GM19239 (cell line): ENCODE measurements at places on chromosomes 12 and 14.

GRCh38 chr14:101333335-101334280 is 227.7 kb upstream of the DIO3 start:
- DNase-seq, result no peak

GRCh38 chr14:89240414-89240813 is 176.6 kb downstream of the FOXN3 start:
- no peak for DNase-seq

DNA sequence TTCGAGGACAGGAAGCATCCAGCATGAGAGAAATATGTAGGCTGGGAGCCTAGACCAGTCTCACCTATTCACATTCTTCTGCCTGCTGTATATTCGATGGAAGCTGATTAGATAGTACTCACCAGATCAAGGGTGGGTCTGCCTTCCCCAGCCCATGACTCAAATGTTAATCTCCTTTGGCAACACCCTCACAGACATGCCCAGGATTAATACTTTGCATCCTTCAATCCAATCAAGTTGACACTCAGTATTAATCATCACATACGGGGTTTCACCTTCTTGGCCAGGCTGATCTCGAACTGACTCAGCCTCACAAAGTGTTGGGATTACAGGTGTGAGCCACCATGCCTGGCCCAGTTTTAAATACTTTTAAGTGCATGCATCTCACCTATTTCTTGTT is 30.5 kb upstream of the SLC10A1 start:
- DNase-seq, result no peak

GRCh38 chr12:82645414-82645813 is 41.3 kb upstream of the TMTC2 start:
- DNase-seq, result no peak

GRCh38 chr14:51816031-51816430 is 44.4 kb upstream of the GNG2 start:
- no peak for DNase-seq

DNA sequence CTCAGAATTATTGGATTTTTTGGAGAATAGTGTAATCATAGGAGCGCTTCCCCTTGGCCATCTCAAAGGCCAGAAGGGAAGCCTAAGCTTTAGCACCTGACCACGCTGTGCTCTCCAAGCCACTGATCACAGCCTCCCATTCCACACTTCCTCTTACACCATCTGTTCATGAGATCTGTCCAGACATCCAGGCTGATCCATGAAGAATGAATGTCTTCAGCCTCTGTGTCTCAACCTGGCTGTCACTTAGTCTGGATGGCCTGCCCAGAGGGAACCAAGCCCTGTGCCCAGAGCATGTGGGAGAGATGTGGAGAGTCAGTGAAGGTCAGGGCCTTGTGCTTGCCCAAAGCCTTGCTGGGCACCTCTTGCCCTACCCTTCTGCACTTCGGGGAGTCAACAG is 40.5 kb downstream of the TSPAN11 start:
- DNase-seq, result no peak

DNA sequence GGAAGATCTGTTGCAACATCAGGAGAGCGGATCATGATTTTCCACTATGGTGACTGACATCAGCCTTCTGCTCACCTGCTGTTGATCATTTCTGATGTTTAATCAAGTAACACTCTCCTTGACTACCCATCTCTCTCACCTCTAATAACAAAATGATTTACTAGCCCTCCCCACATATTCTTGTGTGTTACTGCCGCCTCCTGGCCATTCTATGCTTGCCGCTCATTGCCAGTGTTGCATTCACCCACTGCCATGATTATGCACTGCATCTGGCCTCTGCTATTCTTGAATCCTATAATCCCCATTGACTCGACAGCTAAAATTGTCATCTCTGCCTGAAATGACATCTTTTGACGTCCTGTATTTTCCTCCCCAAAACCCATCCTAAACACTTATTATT is 113.8 kb downstream of the RERGL start:
- no peak for DNase-seq

GRCh38 chr14:40113671-40114070 is 681.4 kb upstream of the FBXO33 start:
- DNase-seq, result no peak

DNA sequence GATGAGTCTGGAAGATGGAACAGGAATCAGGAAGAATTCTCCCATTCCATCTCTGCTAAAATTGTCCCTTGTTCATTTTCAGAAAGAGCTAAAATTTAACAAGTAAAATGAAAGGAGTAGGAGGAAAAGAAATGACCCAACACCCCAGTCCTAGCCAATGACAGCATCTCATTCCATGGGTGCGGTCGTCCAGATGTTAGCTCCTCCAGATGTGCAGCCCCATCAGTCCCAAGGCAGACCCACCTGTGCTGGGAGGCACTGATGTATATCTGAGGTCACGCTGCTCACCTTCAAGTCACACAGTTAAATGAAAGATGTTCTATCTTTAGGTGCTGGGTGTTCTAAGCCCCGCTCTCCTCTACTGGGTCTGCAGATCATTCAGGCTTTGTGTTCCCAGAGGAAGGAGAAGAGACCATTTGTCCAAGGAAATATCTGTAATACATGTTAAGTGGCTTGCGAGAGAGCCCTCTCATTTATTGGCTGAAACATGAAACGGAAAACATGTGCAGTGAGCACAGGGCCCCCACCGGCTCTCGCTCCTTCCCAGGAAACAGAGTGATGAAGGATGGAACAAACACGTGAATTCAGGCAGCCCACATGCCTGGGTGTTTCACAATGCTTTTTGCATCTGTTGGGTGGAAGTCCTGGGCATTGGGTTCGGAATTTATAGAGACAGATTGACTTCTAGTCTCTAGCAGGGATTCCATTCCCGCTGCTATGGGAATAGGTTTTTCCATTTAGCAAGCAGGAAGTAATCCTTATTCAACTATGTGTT is 294.6 kb downstream of the NUAK1 start:
- DNase-seq, result no peak

GRCh38 chr12:49057888-49058287 is 2.7 kb downstream of the KMT2D start:
- no peak for DNase-seq

- no peak for DNase-seq
Observed at GRCh38 chr14:71856199-71856919, 75.9 kb upstream of the RGS6 start.

DNA sequence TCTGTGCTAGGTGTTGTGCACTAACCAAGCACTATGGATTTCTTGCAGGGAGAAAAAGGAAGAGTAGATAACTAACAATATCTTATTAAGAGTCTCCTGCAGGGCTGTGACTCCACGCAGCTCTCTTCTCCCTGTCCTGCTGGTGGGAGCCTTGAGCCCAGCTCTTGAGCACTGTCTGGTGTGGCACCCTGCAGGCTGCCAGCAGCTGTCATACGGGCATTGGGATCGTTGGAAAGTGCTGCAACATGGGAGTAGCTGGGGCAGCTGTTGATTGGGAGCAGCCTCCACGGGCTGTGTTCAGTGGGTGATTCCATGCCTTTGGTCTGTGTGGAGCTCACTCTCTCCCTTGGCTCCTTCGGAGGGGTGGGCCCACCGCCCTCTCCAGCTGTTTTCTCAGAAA is 125.3 kb downstream of the FBXL14 start:
- DNase-seq, result no peak

DNA sequence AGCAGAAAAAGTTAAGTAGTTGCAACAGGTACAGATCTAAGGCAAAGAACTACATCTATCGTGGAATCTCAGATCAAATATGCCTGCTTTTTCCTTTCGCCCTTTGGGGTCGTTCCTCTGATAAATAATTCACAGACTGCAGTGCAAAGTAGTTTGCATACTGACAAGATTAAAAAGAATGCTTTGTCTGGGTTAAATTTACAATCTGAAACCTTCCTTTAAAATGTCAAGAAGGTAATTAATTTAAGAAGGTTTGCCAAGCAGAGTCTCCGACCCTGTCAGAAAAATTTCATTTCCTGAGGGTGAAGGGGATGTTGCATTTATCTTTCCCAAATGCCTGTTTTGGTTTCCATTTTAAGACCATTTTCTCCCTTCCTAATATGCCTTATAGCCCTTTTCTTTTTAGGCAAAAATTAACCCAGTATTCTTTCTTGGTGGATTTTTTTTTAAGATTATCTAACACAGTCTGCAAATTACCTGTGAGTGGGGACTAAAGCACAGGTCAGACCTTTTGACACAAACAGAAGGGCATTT is 406.9 kb downstream of the LRIG3 start:
- DNase-seq, result no peak

GRCh38 chr14:104547310-104547997 is 32.1 kb upstream of the C14orf180 start:
- no peak for DNase-seq

DNA sequence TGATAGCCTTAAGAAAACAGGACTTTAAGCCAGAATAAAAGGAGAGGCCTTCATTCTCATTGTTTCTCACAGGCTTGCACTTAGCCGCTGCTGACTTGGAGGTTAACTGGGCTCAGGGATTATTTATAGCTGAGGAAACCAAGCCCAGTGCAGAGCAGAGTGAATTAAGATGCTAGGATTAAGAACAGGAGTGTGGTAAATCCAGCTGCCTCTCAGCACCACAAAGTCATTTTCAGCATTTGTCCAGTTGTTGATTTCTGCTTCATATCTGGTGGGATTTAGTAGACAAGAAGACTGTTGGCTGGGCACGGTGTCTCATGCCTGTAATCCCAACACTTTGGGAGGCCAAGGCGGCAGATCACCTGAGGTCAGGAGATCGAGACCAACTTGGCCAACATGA is 14.3 kb upstream of the KRT73 start:
- DNase-seq, result no peak

DNA sequence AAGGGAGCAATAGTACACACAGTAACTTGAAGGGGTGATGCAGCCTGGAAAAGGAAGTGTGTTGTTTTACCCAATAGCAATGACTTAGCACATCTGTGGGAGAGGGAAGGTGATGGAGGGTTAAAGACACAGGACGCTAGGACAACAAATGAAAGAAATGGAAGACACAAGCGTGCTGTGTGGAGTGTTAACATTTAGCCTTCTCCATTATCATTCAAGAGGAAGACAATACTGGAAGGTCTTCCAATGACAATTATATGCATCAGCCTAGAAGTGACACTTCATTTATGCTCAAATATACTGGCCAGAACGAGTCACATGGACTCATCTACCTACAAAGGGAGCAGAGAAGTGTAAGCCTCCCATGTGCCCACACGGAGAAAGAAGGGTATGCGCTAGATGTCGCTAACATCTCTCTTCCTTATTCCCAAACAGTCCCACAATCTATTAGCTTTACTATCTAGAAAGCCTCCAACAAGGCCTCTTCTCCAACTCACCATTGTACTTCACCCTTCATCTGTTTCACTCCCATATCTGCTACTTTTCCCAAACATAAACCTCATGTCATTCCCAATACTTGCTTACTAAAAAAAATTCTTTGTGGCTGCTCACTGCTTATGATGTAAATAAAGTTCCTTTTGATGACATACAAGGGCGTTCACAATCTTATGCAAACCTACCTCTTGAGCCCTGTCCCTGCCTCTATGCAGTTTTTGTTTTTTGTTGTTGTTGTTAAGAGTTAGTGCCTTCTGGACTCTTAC is 20.3 kb downstream of the PPM1H start:
- no peak for DNase-seq

GRCh38 chr12:21500786-21501257 is 613 bp downstream of the RECQL start:
- no peak for DNase-seq

DNA sequence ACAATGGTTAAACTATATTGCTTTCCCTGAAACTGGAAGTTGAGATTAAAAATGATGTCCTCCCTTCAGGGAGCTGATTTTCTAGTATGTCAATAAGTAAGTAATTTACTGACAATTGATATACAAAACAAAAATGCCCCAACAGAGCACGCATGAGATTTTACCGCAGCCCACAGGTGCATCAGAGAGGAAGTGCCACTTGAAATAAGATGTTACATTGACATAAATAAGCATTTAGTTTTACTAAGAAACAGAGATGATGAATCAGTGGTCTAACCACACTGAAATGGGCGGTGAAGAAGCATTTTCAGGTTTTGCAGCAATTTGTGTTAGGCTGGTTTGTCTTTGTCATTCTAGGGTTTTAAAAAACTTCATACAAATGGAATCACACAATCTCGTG is 8.8 kb upstream of the CLECL1 start:
- no peak for DNase-seq

DNA sequence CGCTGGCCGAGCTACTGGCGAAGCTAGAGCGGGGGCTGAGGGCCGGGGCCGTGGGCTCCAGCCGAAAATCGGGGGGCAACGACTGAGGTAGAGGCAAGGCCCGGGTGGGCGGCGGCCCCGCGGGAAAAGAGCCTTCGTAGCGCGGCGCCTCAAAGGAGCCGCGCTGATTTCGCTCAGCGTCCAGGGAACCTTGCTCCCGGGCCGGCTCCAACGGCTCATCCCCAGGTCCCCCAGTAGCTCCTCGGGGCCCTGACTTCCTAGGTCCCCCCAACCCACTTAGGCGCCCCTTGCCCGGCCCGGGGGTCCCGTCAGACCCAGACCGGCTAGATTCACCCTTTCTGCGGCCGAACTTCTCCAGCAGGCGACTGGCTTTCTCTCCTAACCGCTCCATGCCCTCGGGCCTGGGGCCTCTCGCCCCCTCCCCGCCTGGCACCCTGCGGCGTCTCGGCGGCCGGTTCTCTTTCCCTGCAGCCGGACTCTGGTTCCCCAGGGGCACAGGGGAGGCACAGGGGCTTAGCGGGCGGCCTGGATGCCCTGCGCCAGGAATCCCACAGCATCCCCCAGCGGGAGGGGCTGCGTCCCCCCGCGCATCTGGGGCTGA is 375 bp downstream of the AJUBA start:
- DNase-seq, result no peak

- no peak for DNase-seq
Observed at GRCh38 chr12:75087654-75088053, 122.0 kb downstream of the KCNC2 start.

DNA sequence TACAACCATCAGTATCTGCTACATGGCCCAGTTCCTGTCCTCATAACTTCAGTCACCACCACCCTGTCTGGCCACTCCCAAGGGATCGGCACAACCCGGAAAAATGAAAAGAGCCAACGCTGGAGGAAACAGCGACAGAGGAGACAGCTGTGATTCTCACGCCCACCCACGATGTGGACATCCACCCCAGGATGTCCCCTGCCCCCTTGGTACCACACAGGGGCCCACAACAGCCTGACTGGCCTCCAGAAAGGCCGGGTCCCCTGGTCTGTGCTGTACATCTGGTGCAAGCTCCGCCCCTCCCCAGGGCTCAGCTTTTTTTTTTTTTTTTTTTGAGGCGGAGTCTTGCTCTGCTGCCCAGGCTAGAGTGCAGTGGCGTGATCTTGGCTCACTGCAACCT is 12.5 kb downstream of the RPS6KL1 start:
- no peak for DNase-seq
